Stimulated activated CD4-positive, alpha-beta T cell treated with anti-CD3 and anti-CD28 coated beads, Interleukin-2, amount 100 ng/mL, for 48 hours (primary cell): ENCODE measurements at places on chromosomes 12 and 14.

DNA sequence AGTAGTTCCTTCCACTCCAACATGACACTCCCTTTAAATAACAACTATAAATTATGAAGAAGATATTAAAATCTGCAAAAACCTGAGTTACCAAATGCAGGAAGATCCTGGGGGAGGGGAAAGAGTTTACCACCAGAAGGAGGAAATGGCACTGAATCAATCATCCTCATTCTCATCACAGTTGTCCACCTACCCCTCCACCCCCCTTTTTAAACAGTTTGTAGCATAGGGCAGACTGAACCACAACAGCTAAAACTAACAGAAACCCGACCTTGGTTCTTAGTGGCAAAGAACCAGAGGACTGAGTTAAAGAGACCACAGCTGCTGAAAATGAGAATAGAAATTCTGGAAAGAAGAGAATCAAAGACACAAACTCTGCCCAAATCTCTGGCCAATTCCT is 189.5 kb downstream of the MED13L start:
- DNase-seq = no peak

DNA sequence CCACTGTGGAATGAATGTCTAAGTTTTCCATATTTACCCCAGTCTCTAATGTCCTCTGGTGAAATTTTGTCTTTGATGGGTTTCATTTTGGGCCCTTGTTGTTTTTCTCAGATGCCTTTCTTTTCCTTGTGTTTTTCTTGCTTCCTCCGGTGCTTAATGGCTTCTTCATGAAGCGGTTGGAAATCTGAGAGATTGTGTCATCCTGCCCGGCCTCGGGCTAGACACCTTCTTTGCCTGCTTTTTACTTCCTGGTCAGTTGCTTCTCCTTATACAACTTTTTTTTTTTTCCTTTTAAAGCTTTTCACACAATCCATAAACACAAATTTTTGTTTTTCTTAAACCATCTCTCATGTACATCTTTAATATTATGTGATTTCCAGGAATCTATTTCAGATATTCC is 7.1 kb downstream of the ETV6 start:
- no peak for DNase-seq

GRCh38 chr12:74449872-74450271 is 87.8 kb upstream of the ATXN7L3B start:
- no peak for DNase-seq

DNA sequence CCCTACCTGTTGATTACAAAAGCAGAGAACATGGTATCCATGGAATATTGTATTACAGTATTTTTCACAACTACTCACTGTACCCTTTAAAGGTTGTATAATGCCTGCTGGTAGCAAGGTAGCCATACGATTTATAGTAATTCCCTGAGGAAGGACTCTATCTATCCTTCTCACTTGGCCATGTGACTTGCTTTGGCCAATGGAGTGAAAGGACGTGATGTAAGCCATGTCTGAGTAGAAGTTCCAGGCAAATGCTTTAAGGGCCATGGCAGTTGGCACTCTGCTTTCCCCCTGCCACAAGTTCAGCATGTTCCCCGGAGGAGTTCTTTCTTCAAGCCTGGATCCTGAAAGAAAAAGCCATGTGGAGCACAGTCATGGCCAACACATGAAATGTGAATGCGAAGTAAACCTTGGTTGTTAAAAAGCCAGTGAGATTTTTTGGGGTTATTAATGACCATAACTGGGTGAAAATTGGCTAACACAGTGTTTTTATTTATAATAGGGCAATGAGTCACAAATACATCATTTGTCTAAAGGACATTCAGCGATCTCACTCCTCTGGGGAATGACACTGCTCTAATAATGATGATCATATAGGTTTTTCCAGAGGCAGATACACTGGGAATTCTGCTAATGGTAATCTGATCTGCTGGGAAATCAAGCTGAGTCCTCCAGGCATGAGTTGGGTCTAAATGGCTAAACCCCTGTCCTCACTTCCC is 67.4 kb upstream of the SLC38A2 start:
- DNase-seq = no peak

GRCh38 chr12:94674835-94675234 is 24.5 kb upstream of the TMCC3 start:
- no peak for DNase-seq

- DNase-seq = no peak
Measured at GRCh38 chr12:63941879-63942278, 97.4 kb downstream of the SRGAP1 start.

DNA sequence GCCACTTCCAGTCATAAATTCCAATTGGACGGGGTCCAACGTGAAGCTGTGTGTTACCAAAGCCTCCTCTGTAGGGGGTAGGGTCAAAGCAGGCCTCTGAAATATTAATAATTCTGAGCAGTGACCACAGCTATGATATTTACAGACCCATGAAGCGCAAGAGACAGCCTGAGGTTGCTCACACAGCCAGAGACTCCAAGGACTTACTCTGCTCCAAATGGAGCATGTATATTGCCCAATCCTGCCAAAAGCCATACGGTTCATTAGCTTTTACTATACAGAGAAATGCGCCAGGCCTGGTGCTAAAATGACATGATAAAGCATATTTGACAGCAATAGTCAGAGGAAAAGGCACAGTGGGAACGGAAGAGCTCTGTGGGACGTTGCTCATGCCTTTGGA is 151.3 kb downstream of the PAH start:
- no peak for DNase-seq

DNA sequence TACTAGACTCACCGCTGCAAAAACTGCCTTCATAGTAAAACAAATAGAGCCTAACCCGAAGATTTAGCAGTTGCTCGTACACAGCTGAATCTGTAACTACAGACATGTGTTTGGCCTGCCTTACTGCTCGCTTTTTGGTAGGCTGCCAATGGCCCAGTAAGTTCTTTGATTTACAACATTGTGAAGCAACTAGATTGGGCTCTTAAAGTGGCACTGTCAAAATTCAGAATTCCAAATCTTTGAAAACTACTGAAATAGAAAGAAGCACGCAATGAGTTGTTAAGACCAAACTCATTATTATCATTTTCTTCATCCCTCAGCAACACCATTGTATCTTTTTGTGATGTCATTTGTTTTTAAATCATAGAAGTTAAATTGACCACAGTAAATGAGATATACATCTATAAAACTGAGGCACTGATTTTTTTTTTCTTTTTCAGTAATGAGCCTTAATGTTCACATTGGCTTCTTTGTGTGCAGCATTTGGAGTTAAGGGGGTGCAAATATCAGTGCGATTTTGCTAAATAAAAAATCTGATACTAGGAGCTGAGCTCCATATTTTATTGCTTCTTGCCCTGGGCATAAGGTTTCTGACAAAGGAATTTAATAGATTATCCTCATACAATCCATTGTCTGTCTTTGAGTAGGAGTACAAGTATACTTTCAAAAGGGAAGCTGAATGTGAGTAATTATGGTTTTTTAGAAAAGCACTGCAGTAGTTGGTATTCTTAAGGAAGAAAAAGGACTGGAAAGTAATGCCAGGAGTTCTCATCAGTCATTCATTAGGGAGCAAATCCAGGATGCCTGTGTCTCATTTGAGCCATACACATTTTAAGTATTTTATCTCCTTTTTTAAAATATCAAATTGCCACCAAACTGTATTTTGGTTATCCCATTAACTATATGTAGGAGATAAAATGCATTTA is 138.5 kb downstream of the KICS2 start:
- DNase-seq = no peak

GRCh38 chr12:46808955-46809697 is 16.7 kb downstream of the SLC38A4 start:
- DNase-seq = no peak

DNA sequence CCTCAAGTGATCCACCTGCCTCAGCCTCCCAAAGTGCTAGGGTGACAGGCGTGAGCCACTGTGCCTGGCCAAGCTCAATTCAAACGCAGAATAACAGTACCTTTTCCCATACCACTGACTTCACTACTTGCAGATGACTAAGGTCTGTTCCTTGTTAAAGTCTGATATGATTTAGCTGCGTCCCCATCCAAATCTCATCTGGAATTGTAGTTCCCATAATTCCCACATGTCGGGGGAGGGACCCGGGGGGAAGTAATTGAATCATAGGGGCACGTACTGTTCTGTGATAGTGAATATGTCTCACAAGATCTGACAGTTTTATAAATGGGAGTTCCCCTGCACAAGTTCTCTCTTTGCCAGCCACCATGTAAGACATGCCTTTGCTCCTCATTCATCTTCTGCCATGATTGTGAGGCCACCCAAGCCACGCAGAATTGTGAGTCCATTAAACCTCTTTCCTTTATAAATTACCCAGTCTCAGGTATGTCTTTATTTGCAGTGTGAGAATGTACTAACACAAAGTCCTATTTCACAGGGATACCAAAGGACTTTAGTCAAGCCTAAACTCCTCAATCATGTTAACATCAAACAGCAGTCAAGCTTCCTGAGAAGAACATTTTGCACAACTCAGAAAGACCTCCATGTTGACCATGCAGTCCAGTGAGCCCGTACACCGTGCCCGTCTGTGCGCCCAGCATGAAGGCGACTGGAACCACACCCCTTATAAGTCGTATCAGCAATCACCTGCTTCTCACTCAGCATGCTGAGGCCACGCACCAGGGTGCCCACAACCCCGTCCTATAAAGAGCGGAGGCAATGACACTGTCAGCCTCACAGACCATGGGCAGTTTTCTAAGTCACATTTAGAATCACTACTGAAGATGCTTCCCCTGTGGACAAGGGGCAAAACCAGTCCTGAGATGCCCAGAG is 36.9 kb downstream of the FOXN3 start:
- DNase-seq = no peak

GRCh38 chr12:103875666-103876065 is 34.6 kb upstream of the NT5DC3 start:
- DNase-seq = no peak

DNA sequence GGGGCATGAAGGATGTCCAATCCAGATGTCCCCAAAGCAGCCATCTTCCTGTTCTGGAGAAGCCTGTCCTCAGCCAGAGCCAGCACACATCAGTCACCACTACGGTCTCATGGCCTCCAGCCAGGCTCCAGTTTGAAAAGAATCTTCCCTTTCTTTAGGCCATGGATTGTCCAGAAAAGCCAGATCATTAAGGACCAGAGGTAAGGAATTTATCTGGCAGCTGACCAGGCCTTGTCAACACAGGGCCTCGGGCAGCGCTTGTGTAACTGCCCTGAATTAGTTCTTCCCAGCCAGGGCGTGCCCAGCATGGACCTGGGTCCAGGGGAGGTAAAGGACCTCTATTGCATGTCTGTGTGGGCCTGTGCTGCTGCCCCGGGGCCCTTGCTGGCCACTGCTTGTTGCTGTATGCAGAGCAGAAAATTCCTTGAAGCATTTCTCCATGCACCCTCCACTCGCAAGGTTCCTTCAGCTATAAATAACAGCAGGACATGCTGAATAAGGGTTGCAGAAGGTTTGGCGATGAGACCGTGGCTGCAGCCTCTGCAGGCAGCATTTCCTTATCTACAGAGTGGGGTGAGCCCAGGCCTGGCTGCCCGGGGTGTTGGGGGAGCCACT is 21.7 kb upstream of the VPS37B start:
- DNase-seq = no peak

- DNase-seq = no peak
Measured at GRCh38 chr12:52873513-52873831, 24.7 kb upstream of the KRT78 start.

DNA sequence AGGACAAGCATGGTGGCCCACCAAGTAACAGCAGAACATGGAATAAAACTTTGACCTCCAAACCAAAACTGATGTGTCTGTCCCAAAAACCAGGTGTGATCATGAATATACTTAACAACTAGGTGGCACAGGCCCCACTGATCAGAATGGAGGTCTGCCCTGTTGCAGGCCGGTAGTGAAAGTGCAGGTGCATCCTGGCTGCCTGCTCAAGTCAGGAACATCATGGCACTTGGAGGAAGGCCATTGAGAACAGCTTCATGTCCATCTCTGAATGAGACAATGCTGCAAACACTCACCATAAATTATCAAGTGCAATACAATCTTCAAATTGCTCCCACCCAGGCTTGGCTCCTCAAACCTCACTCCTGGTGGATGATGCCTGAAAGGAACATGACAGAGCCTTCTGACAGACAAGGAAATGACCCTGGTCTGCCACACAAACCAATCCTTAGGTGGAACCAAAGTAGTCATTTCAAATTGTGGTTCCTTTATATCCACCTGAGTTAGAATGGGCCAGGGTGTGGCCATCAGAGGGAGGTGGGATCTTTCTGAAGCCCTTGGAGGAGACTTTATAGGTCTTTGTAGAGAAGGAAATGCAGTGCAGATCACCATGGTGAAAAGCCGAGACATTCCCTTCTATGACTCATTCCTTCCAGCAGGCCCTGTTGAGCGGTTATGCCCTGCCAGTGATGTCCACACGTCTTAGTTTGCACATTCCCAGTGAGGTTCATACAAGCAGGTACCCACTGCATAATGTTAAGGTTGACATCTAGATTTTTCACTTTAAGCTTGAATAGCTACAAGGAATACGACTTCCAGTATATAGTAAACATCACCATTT is 36.0 kb downstream of the EGLN3 start:
- no peak for DNase-seq

DNA sequence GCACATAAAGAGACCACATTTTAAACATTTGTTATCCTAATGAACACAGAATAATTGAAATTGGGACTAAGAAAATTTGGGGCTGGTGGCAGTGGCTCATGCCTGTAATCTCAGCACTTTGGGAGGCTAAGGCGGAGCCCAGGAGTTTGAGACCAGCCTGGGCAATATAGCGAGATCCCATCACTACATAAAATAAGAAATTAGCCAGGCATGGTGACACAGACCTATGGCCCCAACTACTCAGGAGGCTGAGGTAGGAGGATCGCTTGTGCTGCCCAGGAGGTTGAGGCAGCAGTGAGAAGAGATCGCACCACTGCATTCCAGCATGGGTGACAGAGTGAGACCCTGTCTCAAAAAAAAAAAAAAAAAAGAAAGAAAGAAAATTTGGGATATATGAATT is 59.7 kb downstream of the CPM start:
- no peak for DNase-seq

DNA sequence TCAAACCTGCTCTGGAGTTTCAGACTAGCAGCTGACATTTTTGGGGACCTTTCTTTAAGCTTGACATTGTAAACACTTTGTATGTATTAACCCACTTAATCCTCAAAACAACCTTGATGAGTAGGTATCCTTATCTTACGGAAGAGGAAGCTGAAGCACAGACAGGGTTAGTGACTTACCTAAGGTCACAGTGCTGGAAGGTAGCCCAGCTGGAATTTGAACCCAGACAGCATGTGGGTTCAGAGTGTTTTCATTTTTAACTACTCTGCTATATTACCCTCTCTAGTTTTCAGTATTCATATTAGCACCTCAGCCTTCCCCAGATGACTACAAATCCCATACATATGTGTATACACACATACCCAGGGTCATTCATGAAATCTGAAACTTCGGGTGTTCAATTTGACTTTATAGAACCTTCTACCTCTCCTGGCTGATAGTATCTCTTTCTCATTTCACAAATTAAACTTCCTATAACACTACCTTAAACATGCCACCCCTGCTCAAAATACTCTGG is 13.9 kb downstream of the LPCAT3 start:
- DNase-seq = no peak

DNA sequence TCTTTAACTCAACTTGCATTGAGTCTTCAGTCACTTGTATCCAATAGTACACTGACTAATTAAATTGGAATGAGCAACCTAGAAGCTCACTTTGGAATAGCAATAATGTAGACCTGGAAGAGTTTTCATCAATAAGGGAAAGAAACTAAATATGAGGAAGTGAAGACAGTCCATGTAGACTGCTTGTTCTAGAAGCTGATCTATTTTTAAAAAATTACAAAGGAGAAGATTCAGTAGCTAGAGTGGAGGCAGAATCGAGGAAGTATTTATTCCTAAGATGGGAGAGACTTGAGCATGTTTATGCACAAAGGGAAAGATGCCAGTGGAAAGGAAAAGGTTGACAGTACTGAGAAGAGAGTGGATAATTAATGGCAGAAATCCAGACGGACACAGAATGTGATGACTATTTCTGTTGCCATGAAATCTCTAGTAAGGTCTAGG is 156.3 kb upstream of the PDE3A start:
- no peak for DNase-seq
